ENCODE measurements at places on chromosomes 1 and 21.

GRCh38 chr1:6935911-6936690 lies 150.8 kb downstream of the CAMTA1 start:
- no peak for DNase-seq

- DNase-seq = peak; percentile 8
Observed at GRCh38 chr1:11858968-11859871, 475 bp upstream of the NPPB start.

- no peak for DNase-seq
Observed at GRCh38 chr1:7657287-7658016, 113.6 kb upstream of the VAMP3 start.

DNA sequence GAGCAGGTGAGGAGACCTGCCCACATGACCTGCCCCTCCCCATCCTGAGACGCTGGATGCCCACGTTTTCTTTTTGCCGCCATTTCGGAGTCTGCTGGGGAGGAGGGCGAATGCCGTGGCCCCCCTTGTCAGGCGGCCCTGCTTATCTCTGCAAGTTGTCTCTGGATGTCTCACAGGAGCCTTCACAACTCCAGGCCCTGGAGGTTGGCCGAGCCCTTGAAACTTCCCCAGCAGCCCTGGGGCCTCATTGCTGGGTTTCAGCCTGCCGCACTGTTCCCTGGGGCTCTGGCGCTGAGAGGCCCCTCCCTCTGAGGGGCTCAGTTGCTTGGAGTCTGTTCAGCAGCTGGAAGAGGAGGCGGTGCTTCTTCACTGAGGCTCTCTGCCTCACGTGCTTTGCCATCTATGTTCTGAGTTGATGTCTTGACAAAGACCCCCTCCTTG lies 29.8 kb upstream of the ZBTB21 start:
- DNase-seq = no peak

GRCh38 chr1:47781171-47781959 lies 215.8 kb downstream of the TRABD2B start:
- DNase-seq = no peak

DNA sequence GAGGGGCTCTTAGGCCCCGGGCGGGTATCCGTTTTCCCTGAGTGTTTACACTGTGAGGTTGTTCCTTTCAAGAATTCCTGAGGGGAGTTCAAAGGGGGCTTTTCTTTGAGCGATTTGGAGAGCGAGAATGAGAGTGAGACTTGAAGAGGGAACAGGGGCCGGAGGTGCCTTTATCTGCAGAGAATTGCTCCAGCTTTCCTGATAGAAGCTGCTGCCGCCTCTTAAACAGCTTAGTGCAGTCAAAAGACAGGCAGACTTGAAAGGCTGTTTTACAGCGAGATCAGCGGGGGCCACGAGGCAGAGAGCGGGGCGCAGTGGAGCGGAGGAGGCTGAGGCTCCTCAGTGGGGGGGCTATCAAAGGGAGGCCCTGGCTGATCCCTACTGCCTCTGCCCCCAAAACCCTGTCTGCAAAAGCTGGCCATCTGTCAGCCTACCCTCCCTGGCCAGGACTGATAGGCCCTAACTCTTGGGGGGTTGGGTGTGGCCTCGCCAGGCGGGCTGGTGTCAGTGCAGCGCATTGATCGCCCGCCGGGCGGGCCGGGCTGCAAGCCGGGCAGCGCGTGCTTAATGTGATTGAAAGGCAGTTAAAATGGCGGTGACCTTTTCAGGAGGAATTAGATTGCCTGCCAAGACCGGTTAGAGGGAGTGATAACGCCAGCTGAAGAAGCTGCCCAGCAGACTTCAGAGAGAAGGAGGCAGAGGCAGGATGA lies 36.4 kb downstream of the TMEM53 start:
- no peak for DNase-seq

GRCh38 chr1:212518188-212519054 lies 85.7 kb downstream of the NENF start:
- peak; percentile 70 for DNase-seq

GRCh38 chr1:19057784-19058475 lies 101.5 kb upstream of the IFFO2 start:
- DNase-seq = no peak

GRCh38 chr21:39051588-39051949 lies 131.7 kb downstream of the PSMG1 start:
- DNase-seq = no peak

DNA sequence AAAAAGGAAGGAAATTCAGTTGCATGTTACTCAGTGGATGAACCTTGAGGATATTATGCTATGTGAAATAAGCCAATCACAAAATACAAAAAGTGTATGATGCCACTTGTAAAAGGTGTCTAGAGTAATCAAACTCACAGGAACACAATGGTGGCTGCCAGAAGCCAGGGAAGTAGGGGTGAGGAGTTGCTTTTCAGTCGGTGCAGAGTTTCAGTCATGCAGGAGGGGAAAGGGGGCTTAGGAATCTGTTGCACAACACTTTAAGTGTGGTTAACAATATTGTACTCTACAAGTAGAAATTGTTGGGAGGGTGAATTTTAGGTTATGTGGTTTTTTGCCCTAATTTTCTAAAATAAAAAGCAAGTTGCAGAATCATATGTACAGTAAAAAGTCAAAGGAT lies 184.2 kb upstream of the RAB4A start:
- DNase-seq = no peak

DNA sequence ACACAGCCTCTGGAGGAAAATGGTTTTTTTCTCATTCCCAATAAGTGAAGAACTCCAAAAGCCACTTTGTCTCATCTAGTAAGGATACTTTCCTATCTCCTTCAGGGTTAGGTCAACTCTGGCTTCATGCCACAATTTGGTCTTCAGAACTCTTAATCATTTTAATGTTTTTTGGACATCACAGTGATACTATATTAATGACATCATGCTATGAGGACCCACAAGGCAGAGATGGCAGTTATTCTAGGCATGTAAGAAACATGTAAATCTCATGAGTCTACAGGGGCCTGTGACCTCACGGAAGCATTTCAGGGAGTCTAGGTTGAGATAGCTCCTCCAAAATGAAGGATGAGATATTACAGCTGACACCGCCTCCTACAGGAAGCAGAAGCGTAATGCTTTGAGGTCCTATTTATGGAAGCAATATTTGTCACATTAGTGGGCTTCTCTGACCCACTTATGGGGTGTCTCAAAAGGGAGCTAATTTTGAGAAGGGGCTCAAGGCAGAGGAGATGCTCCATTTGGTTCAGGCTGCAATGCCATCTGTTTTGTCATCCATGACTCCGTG lies 5.0 kb upstream of the GPR137B start:
- no peak for DNase-seq

- no peak for DNase-seq
Observed at GRCh38 chr1:226981838-226982237, 41.7 kb downstream of the COQ8A start.

GRCh38 chr1:226210571-226211176 lies 12.8 kb upstream of the MIXL1 start:
- no peak for DNase-seq

DNA sequence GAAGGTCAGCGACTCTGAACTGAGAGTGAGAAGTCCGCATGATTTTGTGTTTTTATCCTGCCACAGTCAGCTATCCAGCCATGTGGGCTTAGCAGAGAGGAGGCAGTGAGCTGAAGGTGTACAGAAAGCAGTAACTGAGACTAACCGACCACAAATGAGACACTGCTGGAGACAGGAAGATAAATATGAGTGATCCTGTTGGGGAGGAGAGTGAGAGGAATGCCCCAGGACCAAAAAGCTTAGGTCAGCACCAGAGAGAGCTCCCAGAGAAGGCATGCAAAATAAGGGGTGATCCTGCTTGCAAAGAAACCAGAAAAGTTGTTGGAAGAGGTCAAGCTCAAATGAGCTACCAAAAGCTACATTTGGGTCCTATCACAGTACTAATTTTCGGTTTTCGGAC lies 63.7 kb downstream of the HLCS start:
- DNase-seq = no peak

DNA sequence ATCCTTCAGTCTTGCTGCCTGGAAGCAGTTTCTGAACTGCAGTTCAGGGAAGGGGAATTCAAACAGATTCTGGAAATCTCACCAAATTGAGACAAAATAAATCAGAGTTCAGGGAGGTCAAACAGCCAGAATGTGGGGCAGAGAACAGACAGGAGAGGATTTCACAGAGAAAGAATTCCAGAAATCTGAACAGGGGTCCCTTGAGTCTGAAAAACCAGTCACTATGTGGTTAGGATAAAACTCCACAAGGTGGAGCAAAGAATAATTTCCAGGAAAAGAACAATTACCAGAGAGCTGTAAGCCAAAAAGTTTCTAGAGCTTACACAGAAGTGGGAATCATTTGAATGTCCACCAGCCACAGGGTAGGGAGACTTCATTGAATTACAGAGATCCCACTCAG lies 84.7 kb downstream of the URB2 start:
- DNase-seq = no peak

- no peak for DNase-seq
Observed at GRCh38 chr1:62613890-62614289, 16.6 kb downstream of the ANGPTL3 start.

DNA sequence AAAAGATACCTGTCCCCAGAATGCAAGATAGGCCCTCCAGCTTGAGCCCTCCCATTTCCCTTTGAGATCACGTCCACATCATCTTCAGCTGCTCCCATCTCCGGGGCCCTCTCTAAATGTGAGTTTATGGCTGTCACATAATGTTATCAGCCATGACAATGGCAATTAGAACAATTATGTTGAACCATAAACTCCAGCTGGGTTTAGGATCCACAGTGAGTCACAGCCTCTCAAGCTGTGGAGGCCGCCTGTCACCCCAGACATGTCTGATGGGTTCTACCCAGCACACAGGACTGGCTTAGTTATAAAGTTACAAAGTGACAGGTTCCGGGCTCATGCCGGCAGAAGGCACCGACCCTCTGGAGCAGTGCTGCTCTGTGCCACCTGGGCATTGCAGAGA lies 597.3 kb downstream of the PTPRU start:
- no peak for DNase-seq

DNA sequence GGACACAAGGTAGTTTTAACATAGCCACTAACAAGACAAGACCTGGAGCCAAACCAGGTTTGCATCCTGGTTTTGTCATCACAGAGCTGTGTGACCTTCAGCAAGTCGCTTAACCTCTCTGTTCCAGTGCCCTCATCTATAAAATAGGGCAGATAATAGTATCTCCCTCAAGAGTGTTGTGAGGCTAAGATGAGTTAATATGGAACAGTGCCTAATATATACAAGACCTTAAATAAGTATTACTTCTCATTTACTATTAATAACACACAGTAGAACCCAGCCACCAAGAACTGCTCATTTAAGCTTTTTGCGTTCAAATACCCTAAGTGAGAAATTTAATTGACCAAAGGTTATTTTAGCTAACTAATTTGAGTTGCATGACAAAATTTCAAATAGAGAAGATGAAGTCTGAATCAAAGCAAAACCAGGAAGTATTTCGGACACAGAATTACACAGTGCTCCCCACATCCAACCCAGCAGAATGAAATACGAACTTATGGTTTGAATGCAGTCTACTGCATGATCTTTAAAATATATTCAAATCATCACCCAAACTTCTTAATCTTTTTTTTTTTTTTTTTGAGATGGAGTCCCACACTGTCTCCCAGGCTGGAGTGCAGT lies 123.9 kb upstream of the KRTAP19-8 start:
- peak; percentile 27 for DNase-seq

- peak; percentile 52 for DNase-seq
Observed at GRCh38 chr1:54287801-54288211, 87.8 kb downstream of the MRPL37 start.

DNA sequence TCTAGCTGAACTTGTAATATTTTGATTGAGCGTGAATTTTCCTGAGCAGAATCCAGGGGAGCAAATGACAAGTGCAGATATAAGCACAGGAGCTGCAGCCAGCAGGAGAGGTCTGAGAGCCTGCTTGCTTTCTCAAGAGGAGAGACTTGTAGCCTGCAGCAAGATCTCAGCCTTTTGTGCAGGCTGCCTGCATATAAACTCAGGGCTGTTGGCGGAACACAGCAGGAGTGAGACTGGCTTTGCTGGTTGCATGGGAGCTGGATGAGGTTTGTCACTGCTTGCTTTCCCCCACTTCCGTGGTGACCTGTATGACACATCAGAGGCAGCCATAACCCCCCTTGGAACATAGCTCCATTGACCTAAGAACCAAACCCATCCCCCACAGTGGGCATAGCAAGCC lies 725.4 kb upstream of the RGS18 start:
- DNase-seq = no peak

DNA sequence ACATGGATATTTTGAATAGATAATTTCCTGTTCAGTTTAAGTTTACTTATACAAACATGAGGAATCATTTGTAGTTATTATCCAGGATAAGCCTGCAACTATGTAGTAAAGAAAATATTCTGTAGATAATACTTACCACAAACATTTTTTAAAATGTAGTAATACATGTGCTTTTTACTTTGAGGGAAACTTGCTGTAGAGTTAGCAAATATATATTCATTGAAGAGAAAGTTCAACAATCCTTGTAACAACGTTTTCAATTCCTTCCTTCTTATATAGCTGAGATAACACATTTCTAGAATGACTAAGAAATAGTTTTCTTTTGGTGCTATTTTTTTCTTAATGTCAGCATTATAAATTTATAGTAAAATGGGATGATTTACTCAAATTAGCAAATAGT lies 664.6 kb upstream of the ADAMTS5 start:
- no peak for DNase-seq

DNA sequence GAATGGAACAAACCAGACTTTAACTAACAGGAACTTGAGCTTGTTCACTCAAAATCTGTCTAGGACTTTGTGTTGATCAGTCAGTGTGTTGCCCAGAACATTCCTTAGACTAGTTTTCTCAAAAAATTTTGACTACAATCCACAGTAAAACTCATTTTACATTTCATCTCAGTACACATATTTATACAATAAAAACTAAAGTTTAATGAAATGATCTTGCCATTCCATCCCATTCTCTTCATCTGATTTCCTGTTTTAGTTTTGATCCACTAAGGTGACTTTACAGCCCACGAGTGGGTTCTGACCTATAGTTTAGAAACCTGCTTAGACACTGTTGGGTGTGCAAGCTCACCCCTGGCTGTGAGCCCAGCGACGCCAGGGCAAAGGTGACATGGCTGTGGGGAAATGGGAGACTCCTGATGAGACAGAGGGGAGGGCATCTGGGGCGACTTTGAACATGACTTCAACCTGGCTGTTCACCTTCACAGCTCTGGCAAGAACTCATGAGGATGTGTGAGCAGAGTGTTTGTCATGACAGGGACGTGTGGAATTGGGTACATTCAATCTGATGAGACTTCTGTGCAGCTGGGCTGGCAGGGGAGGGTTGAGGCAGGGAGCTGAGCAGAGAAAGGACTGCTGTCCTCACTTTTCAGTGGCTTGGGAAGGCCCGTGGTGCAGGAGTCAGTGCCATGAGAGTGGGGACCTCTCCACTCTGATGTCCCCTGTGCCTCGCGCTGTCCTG lies 40.6 kb downstream of the LHX4 start:
- DNase-seq = no peak

DNA sequence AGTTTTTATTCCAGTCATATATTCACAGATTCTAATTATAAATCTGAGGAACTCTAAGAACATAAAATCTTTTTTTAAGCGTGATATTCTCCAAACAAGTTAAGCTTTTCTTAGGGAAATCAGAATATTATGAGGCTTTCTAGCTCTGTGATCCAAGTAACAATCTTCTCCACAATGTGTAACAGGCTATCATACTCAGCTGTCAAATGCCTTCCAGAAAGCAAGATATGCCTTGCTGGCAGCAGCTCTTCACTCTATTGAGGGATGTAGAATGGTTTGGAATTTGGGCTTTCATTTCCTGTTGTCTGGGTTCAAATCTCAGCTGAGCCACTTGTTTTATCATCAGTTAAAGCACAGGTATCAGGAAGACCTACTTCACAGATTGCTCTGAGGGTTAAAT lies 446.5 kb downstream of the PTBP2 start:
- DNase-seq = no peak

All from inflammatory macrophage treated with lipopolysaccharide for 4 hours (primary cell).